ENCODE measurements at places on chromosomes 4 and X.

DNA sequence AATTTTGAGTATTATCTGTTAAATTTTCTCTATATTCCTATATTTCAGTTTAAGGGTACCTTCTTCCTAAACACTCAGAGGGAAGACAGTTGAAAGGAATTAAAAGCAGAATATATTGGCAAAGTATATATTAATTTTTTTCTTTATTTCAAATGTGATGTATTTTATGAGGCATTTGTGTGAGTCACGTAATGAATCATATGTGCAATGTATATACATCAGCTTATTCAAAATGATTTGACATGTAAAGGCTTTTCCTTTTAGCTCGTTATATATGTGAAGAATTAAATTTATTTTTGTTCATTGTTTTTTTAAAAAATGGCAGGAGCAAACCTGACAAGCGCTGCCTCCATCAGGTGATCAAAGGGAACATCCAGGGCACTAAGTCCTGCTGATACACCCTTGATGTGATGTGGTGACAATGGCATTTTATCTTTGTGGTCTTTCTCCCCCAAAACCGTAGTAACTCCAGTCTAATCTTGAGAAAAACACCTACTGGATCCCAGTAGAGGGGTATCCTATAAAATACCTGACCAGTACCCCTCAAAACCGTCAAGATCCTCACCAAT, 8.9 kb downstream of the WWC2 start:
- DNase-seq, result no peak

DNA sequence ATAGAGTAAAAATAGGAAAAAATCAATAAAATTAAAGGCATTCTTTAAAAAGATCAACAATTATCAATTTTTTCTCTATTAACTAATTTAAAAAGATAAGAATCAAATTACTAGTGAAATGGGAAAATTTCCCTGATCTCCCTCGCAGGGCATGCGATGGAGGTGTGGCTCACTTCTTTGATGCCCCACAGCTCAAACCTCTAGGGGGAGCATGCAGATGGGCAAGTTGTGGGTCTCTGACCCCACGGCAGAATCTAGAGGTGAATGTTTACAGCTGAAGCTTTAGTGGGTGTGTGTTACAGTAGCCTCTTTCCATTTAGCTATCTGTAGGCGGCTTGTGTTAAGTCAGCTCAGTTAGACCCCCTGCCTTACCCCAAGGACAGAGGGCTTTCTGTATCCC, 1348.8 kb downstream of the PCDH18 start:
- DNase-seq, result no peak

DNA sequence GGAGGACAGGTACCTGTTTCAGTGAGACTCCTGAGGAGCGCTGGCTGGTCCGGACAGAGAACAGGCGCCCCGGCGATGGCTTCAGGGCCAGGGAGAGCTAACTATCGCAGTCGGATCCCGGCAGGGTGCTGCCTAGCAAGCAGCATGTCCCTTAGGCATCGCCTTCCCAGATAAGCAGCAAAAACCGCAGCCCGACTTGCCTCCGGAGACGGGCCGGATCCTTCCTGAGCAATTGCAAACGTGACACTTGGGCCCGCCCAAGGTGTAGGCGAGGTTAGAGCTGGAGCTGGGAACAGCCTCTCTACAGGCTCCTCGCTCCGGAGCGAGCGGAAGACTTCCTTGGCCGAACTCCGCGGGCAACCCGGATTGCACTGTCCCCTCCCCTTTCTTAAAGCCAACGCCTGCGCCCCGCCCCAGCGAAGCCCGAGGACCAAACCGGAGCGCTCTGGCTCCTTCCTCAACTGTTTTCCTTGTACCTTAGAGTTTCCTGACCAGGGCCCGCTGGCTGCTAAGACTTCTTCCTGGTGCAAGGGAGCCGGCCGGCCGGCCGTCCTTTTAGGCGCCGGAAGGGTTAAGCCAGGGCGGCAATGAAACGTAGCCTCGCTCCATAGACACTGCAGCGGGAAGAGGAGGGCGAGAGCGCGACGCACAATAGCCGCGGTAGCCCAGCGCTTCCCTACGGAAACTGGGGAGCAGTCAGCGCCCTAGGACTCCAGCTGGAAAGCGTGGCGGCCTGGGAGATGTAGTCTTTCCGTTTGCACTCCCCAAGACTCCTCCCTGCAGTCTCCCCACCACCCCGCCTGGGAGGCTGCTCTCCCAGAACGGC, at the start of gene OPHN1:
Gene OPHN1, minus strand, starts transcription at position 341 of the 826 bp plus-strand sequence. CDS start 475 bp downstream, outside the sequence.
- peak; percentile 10 for DNase-seq

DNA sequence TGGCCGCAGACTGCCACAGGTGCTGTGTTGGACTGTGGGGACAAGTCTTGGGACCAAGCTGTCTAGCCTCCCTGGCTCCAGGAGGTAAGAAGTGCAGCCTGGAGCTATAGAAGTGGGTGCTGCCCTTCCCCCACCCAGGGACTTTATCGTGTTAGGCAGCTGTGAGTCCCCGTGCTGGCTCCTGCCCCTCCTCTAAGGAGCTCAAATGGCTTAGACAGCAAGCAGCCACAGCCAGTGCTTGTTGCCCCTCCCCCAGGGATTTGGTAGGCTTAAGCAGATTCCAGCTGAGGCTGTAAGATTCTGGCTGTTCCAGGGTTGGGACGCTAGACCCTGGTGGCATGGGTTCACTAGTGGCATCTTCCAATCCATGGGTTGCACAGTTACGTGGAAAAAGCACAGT, 979.4 kb upstream of the PCDH10 start:
- no peak for DNase-seq

- DNase-seq, result no peak
These were observed 29.9 kb downstream of the FGFRL1 start for GRCh38 chr4:1041147-1041935.
